Brain (organoid and tissue), 16 donors: ENCODE measurements at places on chromosomes 3 and 15.

DNA sequence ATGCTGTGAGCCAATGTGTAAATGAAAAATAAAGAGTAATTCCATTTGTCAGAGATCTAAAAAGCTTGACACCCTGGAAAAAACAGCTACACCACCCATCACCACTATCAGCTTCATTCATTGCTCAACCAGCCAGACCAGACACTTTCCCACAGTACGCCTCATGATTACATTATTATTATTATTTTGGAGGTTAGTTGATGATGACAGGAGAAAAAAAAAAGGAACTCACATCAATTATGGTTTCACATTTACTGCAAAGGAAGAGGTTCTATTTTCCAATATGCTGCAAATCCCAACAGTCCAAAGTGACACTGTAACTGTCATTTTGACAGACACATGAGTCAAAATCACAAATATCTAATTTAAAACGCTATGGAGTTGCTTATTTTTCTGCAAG is 134.7 kb upstream of the TSC22D2 start:
- DNase-seq: no peak

DNA sequence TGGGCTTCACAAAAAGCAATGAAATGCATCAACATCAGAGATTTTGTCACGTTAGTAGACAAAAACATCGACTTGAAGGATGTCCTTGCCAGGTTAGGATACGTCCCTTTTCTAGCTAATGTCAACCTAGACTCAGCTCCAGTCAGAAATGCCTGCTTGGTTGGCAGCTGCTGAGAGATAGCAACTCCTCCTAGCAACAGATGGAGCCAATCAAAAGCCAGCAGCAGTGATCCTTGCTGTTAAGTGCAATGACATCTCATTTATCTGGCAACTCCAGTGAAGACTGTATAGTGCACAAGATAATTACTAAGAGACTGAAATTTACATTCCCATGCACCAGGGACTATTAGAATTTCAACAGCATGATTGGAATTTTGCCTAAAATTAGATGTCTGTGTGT is 424.1 kb downstream of the FGF12 start:
- peak; percentile 82 for DNase-seq

GRCh38 chr15:52278636-52279367 is 16.8 kb downstream of the MYO5C start:
- DNase-seq: no peak

DNA sequence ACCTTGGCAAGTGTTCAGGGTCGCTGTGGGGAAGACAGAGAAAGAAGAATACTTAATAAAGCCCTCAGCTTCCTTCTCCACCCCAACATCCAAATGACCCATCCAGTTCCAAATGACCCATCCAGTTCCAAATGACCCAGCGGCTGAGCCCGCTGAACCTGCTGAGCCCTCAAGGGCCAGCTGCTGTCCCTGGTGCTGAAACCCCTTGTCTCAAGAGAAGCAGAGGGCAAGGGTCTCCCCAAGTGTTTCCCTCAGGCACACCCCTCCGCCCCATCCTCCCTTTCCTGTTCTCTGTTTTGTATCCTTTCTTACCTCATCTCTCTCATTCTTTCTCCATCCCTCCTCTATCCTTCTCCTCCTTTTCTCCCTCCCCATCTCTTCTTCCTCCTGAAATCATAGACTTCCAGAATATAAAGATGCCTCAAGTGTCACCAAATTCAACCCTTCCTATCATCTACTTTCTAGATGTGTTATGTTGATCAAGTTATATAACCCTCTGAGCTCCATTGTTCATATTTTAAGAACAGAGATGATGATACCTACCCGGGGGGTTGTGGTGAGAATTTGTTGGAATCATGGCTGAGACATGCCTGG is 29.0 kb downstream of the CCDC33 start:
- no peak for DNase-seq

DNA sequence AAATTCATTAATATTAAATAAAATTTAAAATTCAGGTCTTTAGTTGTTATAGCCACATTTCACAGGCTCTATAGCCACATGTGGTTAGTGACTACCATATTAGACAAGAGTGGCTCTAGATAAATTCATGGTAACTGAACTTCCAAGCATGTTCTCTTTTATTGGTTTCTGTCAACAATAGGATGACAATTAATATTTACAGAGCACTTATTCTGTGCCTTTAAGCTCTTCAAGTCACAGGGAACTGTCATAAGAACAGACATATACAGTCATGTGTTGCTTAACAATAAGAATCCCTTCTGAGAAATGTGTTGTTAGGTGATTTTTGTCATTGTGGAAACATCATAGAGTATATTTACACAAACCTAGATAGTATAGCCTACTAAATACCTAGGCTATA is 38.8 kb upstream of the SLC25A36 start:
- no peak for DNase-seq

DNA sequence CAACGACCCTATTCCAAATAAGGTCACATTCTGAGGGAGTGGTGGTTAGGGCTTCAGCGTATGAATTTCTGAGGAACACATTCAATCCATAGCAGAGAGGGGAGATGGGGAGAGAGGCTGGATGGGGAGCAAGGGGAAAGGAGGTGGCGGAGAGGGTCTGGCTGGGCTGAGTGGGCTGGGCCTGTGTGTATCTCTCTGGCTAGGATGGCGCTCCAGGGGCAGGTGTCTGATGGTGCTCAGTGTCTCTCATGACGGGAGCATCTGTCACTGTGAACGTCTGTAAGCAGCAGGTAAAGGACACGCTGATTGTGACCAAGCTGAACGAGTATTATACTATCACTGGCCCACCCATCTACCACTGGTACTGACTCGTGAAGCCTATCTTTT is 159.6 kb downstream of the XXYLT1 start:
- no peak for DNase-seq

GRCh38 chr3:176861137-176861536 is 336.1 kb downstream of the TBL1XR1 start:
- DNase-seq: no peak

GRCh38 chr3:66572938-66573710 is 72.3 kb upstream of the LRIG1 start:
- no peak for DNase-seq

DNA sequence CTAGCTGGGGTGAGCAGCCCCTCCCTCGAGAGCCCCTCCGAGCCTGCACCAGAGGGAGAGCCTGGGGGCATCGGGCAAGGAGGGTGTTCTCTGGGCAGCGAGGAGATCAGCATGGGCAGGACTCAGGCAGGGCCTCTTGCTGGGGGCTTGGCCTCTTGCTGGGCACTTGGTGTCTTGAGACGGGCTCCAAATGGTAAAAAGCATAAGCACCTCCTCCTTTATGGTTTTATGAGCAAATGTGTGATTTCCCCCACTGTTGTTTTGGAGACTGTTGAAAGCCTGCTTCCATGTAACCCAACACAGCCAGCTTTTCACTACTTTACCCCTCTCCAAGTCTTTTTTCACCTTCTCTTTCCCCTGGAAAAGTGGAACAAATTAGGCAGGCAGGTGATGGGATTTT is 239.3 kb downstream of the TLE3 start:
- no peak for DNase-seq

- DNase-seq: no peak
These were observed 209.2 kb upstream of the TPRG1 start for GRCh38 chr3:188962253-188963247.

- DNase-seq: no peak
These were observed 10.1 kb downstream of the ITGA11 start for GRCh38 chr15:68421798-68422402.

GRCh38 chr15:96038650-96039049 is 291.9 kb upstream of the NR2F2 start:
- no peak for DNase-seq

- DNase-seq: no peak
These were observed 483.3 kb downstream of the TUSC7 start for GRCh38 chr3:117192888-117193287.

DNA sequence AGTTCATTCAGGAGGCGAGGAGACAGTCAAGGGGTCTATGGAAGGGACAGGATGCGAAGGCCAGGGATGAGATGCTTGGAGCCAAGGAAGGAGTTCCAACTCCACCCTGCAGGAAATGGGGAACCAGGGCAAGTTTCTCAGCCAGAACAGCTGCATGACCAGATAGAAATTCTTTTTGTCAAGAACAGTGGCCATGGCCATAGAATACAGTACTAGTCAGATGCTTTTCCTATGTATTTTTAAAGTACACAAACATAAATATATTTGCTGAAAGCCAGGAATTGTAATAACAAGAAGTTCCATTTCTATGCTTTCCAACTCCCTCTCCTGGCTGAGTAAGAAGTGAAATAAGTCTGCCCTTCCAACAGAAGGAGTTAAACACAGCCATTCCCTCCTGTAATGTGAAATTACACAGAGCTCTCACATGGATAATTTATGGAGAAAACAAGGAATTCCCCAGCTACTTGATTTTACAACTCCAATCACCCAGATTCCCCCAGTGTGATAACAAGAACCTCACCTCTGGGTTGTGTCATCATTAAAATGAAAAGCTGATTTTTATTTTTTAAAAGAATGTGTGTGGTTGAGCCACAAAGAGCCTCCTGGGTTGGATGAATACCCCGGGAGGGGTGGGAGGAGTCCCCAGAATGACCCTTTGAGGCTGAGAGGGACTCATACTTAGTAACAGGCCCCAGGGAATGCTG is 124.6 kb upstream of the ARHGEF3 start:
- no peak for DNase-seq

GRCh38 chr15:43251185-43251870 is 15.4 kb downstream of the TGM5 start:
- no peak for DNase-seq

- DNase-seq: no peak
These were observed 225.6 kb upstream of the SATB1 start for GRCh38 chr3:18650731-18651130.
